ENCODE measurements at places on chromosomes 16 and 17.
A peak's percentile ranks its signal among the peaks of the same experiment; 100 is the strongest.

DNA sequence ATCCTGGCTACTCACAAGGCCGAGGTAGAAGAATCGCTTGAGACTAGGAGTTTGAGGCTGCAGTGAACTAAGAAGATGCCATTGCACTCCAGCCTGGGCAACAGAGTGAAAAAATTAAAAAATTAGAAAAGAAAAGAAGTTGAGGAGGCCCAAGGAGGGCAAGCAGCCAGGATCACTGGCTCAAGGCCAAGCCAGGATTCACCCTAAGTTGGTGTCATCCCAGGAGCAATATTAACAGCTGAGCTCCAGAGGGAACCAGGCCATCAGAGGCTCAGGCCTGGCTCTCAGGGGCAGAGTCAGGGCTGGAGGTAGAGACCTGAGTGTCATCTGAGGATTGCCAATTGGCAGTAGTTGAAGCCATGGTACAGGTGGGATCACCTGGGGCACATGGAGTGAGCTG is 20.7 kb downstream of the DRC3 start:
- no peak for DNase-seq

- DNase-seq, result no peak
Observed at GRCh38 chr16:84964386-84965128, 46.8 kb downstream of the ZDHHC7 start.

- no peak for DNase-seq
Observed at GRCh38 chr17:65797809-65798208, 236.4 kb upstream of the AXIN2 start.

DNA sequence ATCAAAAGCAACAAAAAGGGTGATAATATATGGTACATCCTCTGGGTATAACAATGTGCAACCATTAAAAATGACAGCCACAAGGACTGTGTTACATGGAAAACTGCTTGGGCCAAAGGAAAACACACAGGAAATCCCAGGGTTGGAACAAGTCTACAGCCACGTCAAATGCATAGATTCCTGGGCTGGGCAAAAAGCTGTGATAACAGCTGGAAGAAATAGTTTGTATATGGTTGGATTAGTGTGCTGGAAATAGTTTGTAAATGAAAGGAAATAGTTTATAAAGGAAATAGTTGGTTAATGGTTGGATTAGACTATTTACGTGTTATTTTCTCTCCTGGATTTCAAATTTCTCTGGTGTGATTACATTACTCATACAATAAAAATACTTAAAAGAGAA is 2.6 kb downstream of the HSD17B2 start:
- DNase-seq, result no peak

- no peak for DNase-seq
Observed at GRCh38 chr17:9232591-9233270, 211.4 kb downstream of the NTN1 start.

DNA sequence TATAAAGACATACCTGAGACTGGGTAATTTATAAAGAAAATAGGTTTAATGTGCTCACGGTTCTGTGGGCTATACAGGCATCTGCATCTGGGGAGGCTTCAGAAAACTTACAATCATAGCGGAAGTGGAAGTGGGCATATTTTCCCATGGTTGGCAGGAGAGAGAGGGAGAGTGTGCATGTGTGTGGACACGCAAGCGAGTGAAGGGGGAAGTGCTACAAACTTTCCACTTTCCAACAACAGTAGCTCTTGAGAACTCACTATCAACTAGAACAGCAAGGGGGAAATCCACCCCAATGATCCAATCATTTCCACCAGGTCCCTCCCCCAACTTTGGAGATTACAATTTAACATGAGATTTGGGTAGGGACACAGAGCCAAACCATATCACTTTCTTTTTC is 11.1 kb downstream of the TAOK1 start:
- DNase-seq, result no peak

DNA sequence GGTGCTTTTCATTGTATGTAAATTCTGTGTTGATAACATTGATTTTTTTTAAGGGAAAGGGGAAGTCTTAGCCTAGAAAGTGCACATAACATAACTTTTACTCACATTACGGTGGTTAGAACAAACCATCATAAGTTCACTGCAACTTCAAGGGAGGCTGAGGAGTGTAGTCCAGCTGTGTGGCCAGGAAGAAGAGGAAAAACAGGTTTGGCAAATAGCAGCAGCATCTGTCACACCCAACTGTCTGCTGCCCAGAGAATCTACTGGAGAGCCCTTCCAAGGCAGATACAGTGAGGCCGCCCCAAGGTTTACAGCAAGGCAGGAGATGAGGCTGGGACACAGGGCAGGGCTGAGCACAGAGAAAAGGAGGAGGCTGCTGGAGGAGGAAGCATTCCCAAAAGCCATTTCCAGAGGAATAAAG is 60.6 kb downstream of the AIPL1 start:
- no peak for DNase-seq

- no peak for DNase-seq
Observed at GRCh38 chr17:47763913-47764582, 31.0 kb downstream of the TBX21 start.

DNA sequence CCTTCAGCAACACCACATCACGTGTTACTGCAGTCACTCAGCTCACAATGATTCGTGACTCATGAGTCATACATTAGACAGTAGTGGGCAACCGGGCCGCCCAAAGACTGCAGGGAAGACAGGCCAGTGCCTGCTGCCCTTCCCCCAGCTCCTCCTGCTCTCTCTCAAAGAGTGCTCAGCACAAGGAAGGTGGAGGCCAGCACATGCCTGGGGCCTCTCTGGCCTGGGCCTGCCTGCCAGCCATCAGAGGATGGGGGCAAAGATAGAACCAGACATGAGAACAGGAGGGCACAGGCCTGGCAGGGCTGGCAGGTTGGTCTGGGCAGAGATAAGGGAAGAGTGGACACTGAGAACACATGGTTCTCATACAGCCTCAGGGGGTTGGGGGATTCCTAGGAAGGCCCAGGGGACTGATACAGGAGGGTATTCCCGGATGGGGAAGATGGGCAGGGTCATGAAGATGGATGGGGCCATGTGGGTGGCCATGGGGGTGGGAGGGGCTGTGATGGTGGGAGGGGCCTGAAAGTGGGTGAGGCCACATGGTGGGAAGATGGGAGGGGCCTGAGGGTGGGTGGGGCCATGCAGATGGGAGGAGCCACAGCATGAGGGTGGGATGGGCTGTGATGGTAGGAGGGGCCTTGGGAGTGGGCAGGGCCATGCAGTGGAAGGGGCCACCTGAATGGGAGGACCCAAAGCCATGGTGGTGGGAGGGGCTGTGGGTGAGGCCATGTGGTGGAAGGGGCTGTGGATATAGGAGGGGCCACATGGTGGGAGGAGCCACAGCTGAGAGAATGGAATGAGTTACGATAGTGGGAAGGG is 29.0 kb downstream of the KATNB1 start:
- no peak for DNase-seq

DNA sequence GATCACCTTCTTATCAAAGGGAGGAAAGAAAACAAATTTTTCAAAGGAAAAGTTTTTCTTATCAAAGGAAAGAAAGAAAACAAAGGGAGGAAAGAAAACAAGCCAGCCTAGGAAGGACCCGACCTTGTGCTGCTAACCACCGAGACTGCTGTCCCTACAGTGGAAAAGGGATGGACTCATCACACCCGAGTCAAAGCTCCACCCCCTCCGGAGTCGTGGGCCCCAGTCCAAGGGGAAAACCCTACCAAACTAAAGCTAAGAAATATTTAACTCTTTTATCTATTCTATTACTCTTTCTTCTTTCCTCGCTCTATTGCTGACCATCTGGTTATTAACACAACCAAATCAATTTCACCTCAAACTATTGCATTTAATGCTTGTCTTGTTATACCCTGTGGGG is 6.1 kb upstream of the ENDOV start:
- DNase-seq, result no peak

DNA sequence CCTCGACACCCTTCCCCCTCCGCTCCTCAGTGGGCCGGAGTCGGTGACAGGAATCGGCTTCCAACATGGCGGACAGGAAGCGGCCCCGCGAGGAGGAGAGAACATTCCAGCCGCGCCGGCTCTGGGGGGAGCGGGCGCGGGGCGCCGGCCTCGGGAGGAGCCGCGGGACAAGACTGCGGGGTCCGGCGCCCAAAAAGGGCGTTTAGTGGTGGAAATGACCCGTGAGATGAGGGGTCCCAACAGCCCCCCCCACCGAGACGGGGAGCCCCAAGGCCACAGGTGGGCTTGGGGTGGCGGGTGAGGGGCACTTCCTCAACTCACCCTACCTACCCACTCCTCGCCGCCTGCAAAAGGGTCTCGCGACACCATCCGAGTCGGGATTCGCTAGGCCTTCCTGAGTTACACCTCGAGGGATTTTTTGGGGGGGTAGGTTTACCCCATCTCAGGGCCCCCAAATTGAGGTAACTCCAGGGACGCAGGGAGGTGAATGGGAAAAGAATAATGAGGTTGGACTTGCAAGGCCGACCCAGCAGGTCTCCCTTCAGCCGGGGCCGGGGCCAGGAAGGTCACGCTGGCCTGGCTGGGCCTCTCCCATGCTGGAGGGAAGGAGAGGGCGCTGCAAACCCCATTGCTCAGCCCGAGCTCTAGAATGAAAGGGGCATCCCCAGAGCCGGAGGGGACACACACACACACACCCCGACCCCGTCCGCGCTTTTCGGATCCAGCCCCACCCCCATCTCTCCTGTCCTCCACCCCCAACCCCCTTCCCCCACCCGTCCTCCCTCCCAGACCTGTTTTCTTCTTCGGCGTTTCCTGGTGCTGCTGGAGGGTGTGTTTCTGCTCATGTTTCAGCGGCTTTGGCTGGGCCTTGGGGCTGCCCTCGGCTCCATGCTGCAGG is 707 bp downstream of the NUFIP2 start:
- DNase-seq, result peak; percentile 43

DNA sequence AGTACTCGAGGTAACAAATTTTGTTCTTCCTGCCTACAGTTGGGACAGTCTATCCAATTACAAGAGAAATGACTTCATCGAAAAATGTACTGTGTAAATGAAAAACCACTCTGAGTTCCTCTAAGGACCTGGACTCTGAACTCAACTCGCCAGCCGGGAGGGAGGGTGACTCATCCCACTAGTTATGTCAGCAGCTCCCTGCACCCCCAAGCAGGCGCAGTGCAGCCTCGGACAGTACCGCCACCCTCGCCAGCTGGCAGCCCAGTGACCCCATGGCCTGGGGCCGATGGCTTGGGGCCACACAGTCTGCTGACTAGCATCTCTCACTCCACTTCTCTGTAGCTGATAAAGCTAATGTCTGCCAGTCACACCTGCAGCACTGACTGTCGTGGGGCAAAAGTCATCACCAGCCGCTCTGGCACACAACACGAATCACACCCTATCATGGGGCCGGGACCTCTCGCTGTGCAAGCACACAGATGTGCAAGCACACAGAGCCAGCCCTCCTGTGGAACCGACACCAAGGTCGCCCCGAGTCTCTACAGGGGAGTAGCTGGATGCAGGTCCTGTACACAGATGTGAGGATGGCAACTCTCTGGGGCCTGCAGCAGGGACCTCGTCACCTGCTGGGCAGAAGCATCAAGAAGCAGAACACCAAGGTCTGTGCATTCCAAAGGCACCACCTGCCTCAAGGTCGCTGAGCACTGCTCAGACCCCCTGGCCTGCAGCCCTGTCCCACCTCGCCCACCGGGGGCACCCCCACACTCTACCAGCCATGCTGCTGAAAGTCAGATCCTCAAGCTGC is 5.7 kb downstream of the CSNK1D start:
- DNase-seq, result no peak

GRCh38 chr17:30576326-30576861 is 99.2 kb downstream of the GOSR1 start:
- DNase-seq, result no peak

DNA sequence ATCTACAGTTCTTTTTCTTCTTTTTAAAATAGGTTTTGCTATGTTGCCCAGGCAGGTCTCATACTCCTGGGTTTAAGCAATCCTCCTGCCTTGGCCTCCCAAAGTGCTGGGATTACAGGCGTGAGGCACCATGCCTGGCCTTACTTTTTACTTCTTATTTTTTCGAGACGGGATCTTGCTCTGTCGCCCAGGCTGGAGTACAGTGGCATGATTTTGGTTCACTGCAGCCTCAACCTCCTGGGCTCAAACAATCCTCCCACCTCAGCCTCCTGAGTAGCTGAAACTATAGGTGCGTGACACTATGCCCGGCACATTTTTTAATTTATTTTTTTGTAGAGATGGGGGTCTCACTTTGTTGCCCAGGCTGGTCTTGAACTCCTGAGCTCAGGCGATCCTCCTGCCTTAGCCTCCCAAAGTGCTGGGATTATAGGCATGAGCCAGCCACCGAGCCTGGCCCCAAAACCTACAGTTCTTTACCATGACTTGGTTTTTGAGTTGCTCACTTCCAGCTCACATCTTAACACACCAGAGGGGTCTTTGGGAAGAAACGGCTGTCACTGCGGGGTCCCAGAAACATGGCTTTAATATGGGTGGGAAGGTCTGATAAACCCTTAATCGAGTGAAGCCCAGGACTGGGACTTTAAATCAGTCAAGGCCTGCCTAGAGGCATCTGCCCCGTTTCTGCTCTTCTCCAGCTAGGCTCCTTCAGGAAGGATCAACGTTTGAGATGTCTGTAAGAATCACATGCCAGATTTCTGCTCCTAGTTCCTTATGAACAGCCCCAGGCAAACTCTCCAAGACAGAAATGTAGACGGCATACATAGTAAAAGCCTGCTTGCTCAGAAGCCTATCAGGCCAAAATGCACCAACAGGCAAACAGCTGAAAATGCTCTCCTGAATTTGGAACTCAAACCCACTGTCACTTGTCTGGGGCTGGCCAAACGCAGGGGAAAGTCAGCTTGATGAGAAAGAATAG is 91.7 kb upstream of the TOB1 start:
- DNase-seq, result no peak

DNA sequence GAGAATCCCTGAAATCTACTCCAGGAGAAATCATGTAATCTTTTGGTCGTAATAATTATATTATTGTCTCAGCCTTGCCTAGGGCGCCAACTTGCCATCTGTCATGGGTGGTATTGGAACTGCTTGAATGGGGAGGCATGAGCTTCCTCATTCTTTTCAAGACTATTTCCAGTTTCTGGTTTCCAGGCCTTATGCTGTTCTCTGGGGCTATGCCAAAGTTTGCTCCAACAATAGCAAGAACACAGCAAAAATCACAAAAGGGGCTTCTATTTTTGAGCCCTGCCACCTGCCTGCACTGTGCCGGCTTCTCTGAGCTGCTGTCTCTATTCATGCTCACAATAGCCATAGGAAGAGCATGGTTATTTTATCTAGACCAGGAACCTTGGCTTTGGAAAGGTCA is 111.7 kb downstream of the SPECC1 start:
- DNase-seq, result no peak
